Activated T-helper 1 cell treated with anti-CD3 and anti-CD28 coated beads, Interleukin-12 subunit alpha, Interleukin-12 subunit beta, Interleukin-2, Interleukin-4 antibody, amounts not matched to agents 30 ng/mL and 10 ng/mL and 1 ng/mL, durations not matched to agents 14 hours and 24 hours and 36 hours (primary cell): ENCODE measurements at places on chromosomes 4 and X. TPM values are rescaled to one million over a fixed set of nuclear protein-coding genes. Genes with fewer than 3 reads are reported as not detected.

- H3K27ac ChIP-seq: no peak overlapping the region
- peaks cover 13% of the 10 kb centered on the region for H3K4me1 ChIP-seq
- no peak overlapping the region for H3K4me3 ChIP-seq
- DNase-seq: no peak
- H3K27me3 ChIP-seq: no peaks in the 10 kb centered on the region
Measured at GRCh38 chr4:128275346-128275745, 12.3 kb downstream of the PGRMC2 start.

DNA sequence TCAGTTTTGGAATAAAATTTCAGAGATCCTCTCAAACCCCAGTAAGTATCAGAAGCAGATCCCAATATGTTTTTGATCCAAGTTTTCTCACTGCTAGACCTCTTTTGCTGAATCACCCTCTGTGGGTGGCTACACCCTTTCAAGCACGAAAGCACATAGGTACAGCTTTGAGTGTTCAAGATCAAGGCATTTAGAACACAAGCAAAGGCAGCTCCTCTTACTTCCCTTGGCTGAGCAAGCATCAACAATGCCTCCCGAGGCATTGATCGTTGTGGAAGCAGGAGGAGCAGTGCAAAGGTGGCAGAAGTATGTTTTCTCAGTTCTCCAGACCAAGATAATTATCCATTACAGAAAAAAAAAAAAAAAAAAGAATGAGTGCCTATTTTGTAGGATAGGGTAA lies 72.0 kb upstream of the TSPAN7 start:
- no peak overlapping the region for H3K27ac ChIP-seq
- H3K36me3 ChIP-seq: no peaks in the 10 kb centered on the region
- H3K4me1 ChIP-seq: no peaks in the 10 kb centered on the region
- DNase-seq: no peak

- H3K27me3 ChIP-seq: no peaks in the 10 kb centered on the region
- no peak for DNase-seq
- no peak overlapping the region for H3K27ac ChIP-seq
- H3K4me3 ChIP-seq: no peak overlapping the region
Measured at GRCh38 chr4:107625391-107625902, 94.6 kb downstream of the PAPSS1 start.

GRCh38 chr4:13921805-13922204 lies 294.3 kb upstream of the BOD1L1 start:
- H3K4me3 ChIP-seq: no peak overlapping the region
- no peak for DNase-seq
- no peaks in the 10 kb centered on the region for H3K4me1 ChIP-seq

The CCNQ gene
- total RNA-seq: 28.0 and 29.3 TPM in 2 replicates

- H3K27me3 ChIP-seq: no peaks in the 10 kb centered on the region
- no peak for DNase-seq
- no peaks in the 10 kb centered on the region for H3K36me3 ChIP-seq
- no peak overlapping the region for H3K4me3 ChIP-seq
- H3K4me1 ChIP-seq: no peaks in the 10 kb centered on the region
Measured at GRCh38 chr4:30437316-30437715, 282.9 kb upstream of the PCDH7 start.

GRCh38 chr4:125316401-125316790 lies 1.6 kb downstream of the FAT4 start:
- no peak for DNase-seq
- H3K27ac ChIP-seq: peak overlapping the region; percentile 21
- H3K36me3 ChIP-seq: no peaks in the 10 kb centered on the region
- H3K4me3 ChIP-seq: peak overlapping the region; percentile 84

GRCh38 chr4:15963576-15963975 lies 601 bp upstream of the FGFBP2 start:
- H3K4me1 ChIP-seq: peaks cover 29% of the 10 kb centered on the region
- no peak overlapping the region for H3K4me3 ChIP-seq
- peaks cover 19% of the 10 kb centered on the region for H3K27me3 ChIP-seq
- H3K36me3 ChIP-seq: no peaks in the 10 kb centered on the region

The PPP4R3C gene
- not detected in 2 replicates for total RNA-seq

The GPR82 gene
- 0.08 and 0.49 TPM in 2 replicates for total RNA-seq

DNA sequence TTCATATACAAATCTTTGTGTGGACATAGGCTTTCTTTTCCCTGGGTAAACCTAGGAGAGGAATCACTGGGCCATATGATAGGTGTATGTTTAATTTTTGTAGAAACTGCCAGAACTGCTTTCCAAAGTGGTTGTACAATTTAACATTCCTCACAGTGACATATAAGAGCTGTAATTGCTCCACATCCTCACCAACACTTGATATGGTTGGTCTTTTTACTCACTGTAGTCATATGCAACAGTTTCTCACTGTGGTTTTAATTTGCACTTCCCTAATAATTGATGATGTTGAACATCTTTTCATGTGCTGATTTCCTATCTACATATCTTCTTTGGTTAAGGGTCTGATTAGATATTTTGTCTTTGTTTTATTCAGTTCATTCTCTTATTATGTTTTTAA lies 24.5 kb upstream of the PAPSS1 start:
- H3K36me3 ChIP-seq: no peaks in the 10 kb centered on the region
- H3K27me3 ChIP-seq: peaks cover 17% of the 10 kb centered on the region
- no peak overlapping the region for H3K27ac ChIP-seq
- DNase-seq: no peak

- no peaks in the 10 kb centered on the region for H3K4me1 ChIP-seq
- no peak for DNase-seq
- no peak overlapping the region for H3K27ac ChIP-seq
Measured at GRCh38 chrX:56113785-56114436, 118.2 kb upstream of the KLF8 start.

- DNase-seq: no peak
- peaks cover 5% of the 10 kb centered on the region for H3K27me3 ChIP-seq
- no peak overlapping the region for H3K27ac ChIP-seq
- H3K4me3 ChIP-seq: no peak overlapping the region
- no peaks in the 10 kb centered on the region for H3K36me3 ChIP-seq
- peaks cover 44% of the 10 kb centered on the region for H3K4me1 ChIP-seq
Measured at GRCh38 chr4:10158333-10158942, 41.8 kb upstream of the WDR1 start.

DNA sequence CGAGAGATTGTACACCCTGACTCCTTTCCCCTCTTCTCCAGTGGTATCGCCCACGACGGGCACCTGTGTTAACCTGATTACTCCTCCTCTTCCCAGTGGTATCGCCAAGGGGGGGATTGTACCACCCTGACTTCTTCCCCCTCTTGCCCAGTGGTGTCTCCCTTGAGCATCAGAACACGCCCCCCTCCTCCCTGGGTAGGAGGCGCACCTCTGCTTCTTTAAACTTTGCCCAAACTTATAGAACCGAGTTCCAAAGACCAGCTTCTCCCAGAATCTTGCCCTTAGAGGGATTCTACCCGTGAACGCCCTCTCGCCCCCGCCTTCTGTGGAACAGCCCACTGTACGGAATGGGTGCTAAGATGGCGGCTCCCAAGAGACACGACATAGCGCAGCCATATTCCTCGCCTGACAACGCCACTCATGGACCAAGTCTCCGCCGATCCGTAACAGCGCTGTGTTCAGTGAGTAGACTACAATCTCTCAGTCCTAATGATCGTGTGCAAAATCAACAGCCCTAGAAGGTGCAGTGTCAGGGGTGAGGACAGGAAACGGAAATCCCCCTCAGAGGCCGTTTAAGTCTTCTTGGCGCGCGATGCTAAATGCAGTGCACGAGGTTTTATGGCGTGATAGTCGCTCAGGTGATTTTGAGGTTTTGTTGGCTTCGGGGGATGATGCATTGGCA lies 4.2 kb upstream of the ZNF157 start:
- H3K27me3 ChIP-seq: peaks cover 2% of the 10 kb centered on the region
- peaks cover 2% of the 10 kb centered on the region for H3K36me3 ChIP-seq
- peak; percentile 51 for DNase-seq
- peaks cover 11% of the 10 kb centered on the region for H3K4me1 ChIP-seq

- peaks cover 13% of the 10 kb centered on the region for H3K27me3 ChIP-seq
- H3K36me3 ChIP-seq: no peaks in the 10 kb centered on the region
- no peak for DNase-seq
- H3K4me1 ChIP-seq: peaks cover 8% of the 10 kb centered on the region
- no peak overlapping the region for H3K4me3 ChIP-seq
- H3K27ac ChIP-seq: no peak overlapping the region
Measured at GRCh38 chr4:14864365-14865030, 137.8 kb upstream of the CPEB2 start.

The SYTL5 gene
- not detected in 2 replicates for total RNA-seq

DNA sequence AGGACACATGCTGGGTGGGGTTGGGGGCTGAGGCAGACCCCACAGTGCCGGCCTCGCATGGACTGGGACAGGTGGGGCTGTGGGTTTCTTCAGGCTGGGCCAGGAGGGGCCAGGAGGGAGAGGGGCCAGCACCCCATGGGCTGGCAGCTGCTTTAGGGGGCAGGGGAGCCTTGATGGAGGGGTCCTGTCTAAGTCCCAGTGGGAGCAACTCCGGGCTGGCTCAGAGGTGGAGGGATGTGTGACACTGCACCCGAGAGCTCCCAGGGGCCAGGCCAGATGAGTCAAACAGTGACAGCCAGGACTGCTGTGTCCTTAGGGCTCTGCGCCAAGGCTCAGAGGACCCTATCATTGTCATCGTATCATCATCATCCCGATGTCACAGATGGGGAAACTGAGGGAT lies 4.4 kb upstream of the ABLIM2 start:
- peaks cover 14% of the 10 kb centered on the region for H3K27me3 ChIP-seq
- no peak for DNase-seq
- H3K27ac ChIP-seq: no peak overlapping the region
- H3K4me1 ChIP-seq: peaks cover 5% of the 10 kb centered on the region
- H3K4me3 ChIP-seq: no peak overlapping the region

DNA sequence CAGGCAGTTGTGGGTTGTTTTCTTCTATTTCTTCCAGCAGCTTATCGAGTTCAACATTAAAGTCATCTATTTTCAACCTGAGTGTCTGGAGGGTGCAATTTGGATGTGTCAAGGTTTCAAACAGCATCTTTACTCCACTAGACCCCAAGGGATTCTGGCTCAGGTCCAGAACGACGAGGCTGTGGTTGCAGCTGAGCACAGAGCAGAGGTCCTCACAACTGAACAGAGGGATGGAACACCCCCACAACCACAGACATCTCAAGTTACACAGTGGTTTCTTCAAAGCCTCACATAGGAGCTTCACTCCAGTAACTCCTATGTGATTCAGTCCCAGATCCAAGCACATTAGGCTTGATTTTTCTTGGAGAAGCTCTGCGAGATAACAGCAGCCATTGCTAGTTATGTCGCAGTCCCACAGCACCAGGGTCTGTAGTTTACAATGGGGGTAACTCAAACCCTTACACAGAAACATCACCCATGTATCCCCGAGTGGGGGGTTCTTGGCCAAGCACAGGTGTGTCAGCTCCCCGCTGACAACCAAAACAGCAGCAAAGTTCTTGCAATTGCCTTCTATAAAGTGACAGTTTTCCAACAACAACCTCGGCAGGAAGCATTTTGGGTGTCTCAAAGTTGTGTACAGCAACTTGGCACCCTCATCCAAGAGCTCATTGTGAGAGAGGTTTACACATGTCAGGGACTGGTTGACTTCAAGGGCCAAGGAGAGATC lies 2.8 kb downstream of the NLRP2B start:
- H3K4me3 ChIP-seq: no peak overlapping the region
- H3K4me1 ChIP-seq: no peaks in the 10 kb centered on the region
- H3K27ac ChIP-seq: no peak overlapping the region
- H3K27me3 ChIP-seq: no peaks in the 10 kb centered on the region
- no peak for DNase-seq

The SPANXC gene
- total RNA-seq: not detected in 2 replicates

- H3K36me3 ChIP-seq: no peaks in the 10 kb centered on the region
- no peak overlapping the region for H3K4me3 ChIP-seq
Measured at GRCh38 chr4:52945326-52945898, 83.3 kb downstream of the RASL11B start.

- H3K27ac ChIP-seq: no peak overlapping the region
- no peak overlapping the region for H3K4me3 ChIP-seq
- peaks cover 13% of the 10 kb centered on the region for H3K36me3 ChIP-seq
Measured at GRCh38 chr4:185278716-185279115, 69.3 kb downstream of the SNX25 start.

DNA sequence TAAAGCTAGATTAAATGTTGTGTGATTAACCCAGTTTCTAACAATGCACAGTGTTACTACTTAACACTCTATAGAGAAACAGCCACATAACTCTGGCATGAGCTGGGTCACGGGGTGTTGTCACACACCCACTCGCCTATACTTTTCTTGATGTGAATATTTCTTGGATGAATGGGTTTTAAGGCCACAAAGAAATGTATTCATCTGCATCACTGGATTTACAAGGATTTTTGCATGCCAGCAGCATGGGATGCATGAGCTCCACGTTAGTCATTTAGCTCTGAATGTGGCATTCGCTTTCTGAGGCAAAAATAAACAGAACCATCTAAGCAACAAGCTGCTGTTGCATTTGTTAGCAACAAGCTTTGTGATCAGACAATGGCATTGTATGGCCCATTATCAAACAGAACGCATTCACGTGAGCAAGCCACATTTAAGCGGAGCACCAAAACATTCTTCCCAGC lies 89.7 kb downstream of the LRP2BP start:
- no peak overlapping the region for H3K4me3 ChIP-seq
- peaks cover 25% of the 10 kb centered on the region for H3K36me3 ChIP-seq
- H3K27me3 ChIP-seq: no peaks in the 10 kb centered on the region
- peaks cover 25% of the 10 kb centered on the region for H3K4me1 ChIP-seq
- no peak for DNase-seq
- no peak overlapping the region for H3K27ac ChIP-seq

The SAGE1 gene
- total RNA-seq: not detected in 2 replicates

DNA sequence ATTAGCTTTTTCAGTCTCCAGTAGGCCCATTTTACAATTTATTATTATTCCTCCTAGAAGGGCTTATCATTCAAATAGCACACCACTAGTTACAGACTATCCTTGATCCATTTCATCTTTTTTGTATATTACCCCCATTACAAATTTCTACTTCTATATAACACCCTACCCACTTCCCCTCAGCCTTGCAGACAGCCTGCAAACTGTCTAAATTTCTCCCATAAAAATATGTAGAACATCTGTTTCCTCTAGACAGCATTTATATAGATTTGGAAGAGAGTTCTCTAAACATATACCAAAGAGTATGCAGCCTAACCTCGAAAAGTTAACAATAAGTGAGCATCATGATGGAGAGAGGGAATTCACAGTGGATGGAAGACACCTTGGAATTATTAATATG lies 30.8 kb downstream of the COMMD8 start:
- no peaks in the 10 kb centered on the region for H3K4me1 ChIP-seq
- H3K4me3 ChIP-seq: no peak overlapping the region
- no peak for DNase-seq
- H3K27me3 ChIP-seq: peaks cover 10% of the 10 kb centered on the region

DNA sequence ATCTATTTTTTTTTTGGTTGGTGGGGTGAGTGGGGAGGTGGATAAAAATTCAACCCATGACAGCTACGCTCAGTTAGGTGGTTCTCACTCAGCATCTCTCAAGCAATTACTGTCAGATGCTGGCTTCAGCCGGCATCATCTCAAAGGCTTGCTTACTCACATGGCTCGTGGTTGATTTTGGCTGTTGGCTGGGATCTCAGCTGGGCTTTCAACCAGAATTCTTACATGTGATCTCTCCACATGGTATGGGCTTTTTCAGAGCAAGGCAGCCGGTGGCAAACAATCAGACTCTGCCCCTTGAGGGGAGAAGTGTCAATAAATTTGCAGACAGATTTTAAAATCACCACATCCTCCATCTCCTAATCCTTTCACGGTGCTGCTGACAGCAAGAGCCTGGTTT lies 47.2 kb downstream of the SLC34A2 start:
- DNase-seq: no peak
- H3K4me1 ChIP-seq: no peaks in the 10 kb centered on the region
- H3K36me3 ChIP-seq: no peaks in the 10 kb centered on the region
